ENCODE measurements at places on chromosomes 1 and 21.

- DNase-seq: peak; percentile 6
Measured at GRCh38 chr1:1680031-1680911, 12.3 kb downstream of the SLC35E2B start.

GRCh38 chr1:99544328-99544727 is 101.6 kb upstream of the PALMD start:
- DNase-seq: no peak

GRCh38 chr1:14919751-14920150 is 233.8 kb upstream of the TMEM51 start:
- no peak for DNase-seq

DNA sequence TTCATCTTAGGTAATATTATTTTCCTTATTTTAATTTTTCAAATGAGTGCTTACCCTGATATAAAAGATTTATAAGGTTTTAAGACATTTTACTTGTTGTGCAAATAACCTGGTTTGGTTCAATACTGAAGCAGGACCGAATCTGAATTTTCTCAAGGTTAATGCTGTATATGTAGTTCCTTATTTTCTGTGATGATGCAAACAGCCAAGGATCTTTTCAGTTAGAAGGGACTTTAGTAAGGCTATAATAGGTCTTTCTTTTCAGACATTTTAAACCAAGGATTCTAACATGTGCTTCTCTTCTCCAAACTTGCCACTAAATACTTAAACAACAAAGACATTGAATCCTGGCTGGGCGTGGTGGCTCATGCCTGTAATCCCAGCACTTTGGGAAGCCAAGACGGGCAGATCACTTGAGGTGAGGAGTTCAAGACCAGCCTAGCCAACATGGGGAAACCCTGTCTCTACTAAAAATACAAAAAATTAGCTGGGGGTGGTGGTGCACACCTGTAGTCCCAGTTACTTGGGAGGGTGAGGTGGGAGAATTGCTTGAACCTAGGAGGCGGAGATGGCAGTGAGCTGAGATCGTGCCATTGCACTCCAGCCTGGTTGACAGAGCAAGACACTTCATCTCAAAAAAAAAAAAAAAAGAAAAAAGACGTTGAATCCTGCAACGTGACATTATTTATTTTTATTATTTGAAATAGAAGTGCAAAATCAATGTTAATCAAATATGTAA is 3.2 kb upstream of the ARPC5 start:
- no peak for DNase-seq

GRCh38 chr1:234734869-234735268 is 124.9 kb upstream of the IRF2BP2 start:
- DNase-seq: no peak

DNA sequence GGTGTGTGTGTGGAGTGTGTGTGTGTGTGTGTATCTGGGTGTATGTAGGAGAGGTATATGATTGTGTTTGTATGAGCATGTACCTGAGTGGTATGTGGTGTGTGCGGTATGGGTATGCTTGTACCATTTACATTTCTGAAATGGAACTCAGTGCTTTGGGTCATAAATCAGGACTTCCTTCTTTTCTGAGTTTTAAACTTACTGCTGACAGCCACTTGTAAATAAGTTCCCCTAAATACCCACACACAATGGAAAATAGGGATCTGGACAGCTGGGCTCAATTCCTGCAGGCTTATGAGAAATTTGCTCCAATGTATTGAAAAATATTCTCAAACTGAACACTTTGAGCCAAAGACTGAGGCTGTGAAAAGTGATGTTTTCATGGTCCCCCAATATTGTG is 293.6 kb downstream of the HLX start:
- DNase-seq: no peak

DNA sequence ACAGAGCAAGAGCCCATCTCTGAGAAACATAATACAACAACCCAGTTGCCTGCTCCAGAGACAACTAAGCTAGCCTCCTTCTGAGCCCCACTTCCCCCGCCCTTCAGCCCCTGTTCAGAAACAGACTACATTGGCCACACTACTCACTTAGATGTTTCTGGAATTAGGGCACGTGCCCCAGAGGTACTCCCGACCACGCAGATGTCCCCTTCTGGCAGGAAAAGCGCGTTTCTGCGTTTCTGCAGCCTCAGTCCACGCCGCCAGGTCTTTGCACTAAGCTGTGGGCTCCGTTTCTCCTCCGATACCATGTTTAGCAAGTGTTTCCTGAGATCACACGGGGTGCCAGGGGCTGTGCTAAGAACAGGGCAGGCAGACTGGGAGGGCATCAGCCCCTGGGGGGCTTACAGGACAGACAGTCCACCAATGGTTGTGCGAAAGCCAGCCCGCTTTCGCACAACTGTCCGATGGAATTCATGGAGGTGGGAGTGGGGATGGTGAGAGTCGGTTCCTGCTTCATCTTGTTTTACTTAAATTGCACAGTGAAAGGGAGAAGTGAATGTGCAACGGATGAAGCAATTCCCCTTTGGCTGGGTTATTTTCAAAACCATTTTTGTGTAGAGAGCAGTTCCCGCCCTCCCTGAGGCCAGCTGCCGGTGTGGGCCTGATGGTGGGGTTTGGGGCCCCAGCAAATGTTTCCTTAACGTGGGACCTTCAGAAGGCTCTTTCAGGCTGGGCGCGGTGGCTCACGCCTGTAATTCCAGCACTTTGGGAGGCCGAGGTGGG is 2.7 kb downstream of the PIK3CD start:
- DNase-seq: no peak

GRCh38 chr1:208475449-208475848 is 231.3 kb upstream of the PLXNA2 start:
- DNase-seq: no peak

DNA sequence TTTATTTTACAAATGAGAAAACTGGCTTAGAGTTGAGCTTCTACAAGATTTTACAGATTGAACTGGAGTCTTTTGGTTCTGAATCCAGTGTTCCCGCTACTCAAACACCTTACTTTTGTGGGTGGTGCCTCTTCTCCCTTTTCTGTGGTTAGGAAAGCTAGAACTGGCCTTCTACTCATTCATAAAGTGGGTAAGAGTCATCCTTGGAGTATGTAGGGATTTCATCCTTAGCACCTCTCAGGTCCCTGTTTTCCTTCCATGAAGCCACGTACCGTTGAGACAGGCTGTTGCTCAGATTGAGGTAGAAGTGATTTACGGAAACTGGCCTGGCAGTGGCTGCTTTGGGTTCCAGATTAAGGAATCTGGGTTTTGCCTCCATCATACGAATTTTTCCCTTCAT is 35.8 kb downstream of the WNT4 start:
- DNase-seq: no peak

DNA sequence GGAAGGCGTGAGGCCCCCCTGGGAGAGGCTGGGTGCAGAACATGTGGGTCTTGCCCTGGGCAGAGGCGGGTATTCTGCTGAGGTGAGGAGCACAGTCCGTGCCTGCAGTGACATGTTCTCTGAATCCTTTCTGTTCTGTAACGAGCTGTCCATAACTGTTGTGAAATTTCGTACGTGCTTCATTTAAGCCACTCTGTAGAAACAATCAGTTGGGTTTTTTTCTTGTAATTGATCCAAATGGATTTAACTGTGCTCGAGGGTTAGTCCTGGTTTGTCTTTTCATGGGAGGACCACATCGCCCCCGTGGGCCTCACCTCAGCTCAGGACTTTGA is 45.4 kb upstream of the DIP2A start:
- no peak for DNase-seq

Data from left ventricle myocardium inferior (tissue), 1 donor.